ENCODE measurements at places on chromosomes 16 and 17. TPM values are rescaled to one million over a fixed set of nuclear protein-coding genes. Genes with fewer than 3 reads are reported as not detected.

RTN4RL1 gene
- total RNA-seq: 9.3 TPM

C17orf113 gene
- 1.6 TPM for total RNA-seq

GPR139 gene
- total RNA-seq: not detected

ANKFN1 gene
- 1.3 TPM for total RNA-seq

TMC5 gene
- 46.8 TPM for total RNA-seq

DNA sequence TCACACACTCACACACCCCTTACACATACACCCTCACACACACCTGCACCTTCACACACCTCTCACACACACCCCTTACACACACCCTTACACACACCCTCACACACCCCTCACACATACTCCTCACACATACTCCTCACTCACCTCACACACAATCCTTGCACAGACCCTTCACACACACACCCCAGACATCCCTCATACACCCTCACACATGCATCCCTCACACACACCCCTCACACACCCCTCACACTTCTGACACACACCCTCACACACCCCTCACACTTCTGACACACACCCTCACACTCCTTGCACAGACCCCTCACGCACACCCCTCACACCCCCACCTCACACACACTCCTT lies 23.9 kb downstream of the C17orf67 start:
- no peak for DNase-seq

GRCh38 chr16:57042157-57043111 lies 49.9 kb upstream of the CPNE2 start:
- no peak for DNase-seq

DNA sequence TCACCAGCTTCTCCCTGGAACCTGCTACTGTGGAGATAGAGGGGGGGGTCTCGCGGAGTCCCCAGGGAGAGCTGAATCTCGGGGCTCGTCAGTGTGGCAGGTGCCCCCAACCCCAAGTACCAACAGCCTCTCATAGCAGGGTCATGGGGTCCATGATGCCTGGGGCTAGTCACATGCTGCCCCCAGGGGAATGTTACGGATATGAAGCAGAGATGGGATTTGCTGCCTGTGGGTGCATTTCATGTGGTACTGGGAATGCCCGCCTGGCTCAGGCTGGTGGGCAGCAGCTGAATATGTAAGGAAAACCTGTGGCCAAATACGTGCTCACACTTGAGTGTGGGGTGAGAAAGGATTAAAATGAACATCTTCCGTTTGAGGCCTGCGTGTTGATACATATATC lies 49.4 kb downstream of the MEAK7 start:
- no peak for DNase-seq

- DNase-seq: no peak
Observed at GRCh38 chr17:6420173-6420641, 14.7 kb downstream of the AIPL1 start.

All from mucosa of gallbladder (tissue), 1 donor.